ENCODE measurements at places on chromosomes 2 and 18.
A peak's percentile ranks its signal among the peaks of the same experiment; 100 is the strongest.

DNA sequence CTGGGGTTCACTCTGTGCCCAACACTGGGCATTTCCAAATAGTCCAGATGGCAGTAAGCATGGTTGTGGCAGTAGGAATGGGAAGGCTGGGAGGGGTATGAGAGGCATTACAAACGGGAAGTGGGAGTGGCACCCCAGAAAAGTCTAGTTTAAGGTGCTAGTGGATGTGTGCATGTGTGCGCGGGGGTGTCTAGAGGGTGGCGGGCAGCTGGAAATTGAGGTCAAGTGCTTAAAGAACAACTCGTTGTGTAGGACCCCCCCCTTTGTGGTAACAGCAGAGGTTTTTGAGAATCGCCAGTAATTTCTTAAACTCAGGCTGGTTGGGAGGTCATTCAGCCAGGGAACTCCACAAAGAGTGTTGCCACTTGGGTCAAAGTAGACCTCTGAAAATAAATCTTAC is 69.9 kb downstream of the RHBDD1 start:
- no peak for DNase-seq

DNA sequence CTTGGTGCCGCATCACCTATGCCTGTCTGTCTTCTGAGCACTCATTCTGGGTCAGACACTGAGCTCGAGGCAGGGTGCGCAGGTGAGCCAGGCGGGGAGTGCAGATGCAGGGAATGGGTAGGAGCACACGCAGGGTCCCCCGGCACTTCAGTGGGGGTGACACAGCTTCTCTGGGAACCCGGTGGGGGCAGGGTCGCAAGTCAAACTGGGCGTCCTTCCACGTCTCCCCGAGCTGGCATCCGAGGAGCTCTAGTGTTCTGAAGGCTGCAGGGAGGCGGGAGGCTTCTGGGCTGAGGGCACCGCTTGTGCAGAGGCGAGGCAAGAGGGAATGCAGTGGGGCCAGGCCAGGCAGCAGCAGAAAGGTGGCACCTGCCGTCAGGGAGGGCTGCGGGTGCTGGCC is 86.0 kb downstream of the DGKD start:
- no peak for DNase-seq

DNA sequence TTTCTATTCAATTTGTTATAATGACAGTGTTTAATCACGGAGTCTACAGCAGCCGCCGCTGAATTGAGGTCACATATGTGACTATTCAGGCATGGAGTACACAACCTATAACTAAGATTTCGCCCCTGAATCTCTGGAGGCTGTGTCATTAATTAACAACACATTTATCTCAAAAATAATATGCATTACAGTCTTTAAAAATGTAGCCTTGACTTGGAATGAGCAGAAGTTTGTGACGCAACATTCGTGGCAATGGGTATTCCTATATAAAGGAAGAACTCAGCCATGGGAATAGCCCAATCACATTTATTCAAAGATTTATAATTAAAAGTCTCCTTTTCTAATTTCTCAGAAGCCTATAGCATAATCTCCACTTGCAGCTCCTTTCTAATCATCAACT is 60.6 kb upstream of the LYPD1 start:
- DNase-seq: no peak

DNA sequence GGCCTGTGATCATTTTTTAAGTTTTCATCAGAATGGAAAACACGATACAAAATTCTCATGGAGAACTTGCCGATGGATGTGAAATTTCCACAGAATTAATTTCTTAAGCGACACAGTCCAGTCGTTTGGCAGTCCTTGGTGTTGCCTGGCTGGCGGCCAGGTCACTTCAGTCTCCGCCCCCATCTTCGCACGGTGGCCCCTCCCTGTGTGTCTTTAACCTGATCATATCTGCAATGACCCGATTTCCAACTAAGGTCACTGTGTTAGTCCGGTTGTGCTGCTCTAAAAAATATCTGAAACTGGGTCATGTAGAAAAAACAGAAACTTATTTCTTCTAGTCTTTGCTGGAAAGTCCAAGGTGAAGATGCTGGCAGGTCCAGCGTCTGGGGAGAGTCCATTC is 44.5 kb upstream of the COPS8 start:
- DNase-seq: no peak

GRCh38 chr2:18519914-18520450 is 40.5 kb downstream of the RDH14 start:
- DNase-seq: no peak

DNA sequence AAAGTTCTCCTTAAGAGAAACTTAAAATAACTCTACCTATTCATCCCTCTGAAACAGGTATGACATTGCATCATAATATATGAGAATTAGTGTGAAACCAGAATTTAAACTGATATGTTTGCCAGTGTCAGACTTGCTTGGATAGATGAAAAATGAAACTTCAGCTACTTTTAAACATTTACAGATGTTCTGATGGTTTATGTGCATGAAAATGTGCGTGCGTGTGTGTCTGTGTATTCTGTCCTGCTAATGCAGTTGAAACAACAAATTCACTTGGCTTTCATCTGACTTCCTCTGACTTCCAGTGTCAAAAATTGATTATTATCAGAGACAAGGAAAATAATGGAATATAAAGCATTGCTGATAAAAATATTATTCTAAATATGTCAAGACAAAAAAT is 719.4 kb downstream of the LRP1B start:
- no peak for DNase-seq

GRCh38 chr2:71060871-71061270 is 7.6 kb upstream of the NAGK start:
- DNase-seq: no peak

DNA sequence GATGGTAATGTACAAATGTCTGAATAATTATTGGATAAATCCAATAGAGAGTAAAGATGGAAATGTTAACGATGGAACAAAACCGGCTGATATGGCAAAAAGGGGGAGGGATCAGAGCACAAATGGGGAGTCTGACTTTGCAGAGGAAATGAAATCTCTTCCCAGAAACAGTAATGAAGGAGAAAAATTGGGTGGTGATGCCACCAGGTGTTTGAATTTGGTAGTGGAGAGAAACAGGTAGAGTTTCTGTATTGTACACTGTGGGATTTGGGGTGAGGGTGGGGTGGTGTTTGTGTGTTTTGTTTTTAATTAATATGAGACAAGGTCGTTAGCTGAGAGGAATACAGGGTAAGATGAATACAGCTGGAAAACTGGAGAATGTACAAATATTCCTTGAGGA is 20.4 kb upstream of the XDH start:
- DNase-seq: peak; percentile 17

- DNase-seq: no peak
Observed at GRCh38 chr2:12212841-12213597, 466.6 kb downstream of the LPIN1 start.

All from SK-N-SH (cell line).